GM03348 (cell line): ENCODE measurements at places on chromosomes 1 and 21.
A peak's percentile ranks its signal among the peaks of the same experiment; 100 is the strongest.

DNA sequence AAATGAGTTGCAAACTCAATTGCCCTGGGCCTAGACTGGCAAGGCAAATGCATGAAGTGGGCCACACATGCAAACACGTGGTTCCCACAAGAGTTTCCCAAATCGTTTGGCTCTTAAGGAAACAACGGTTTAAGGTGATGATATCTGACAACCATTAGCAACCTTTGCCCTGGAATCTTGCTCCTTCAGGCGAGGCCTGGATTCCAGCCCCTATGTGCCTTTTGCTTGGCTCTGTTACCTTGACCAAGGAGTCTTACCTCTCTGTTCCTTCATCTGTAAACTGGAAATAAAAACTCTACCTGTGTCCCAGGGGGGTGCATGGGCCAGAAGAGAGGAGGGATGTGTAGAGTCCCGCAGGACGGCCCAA, 72.1 kb upstream of the CASZ1 start:
- DNase-seq: no peak

DNA sequence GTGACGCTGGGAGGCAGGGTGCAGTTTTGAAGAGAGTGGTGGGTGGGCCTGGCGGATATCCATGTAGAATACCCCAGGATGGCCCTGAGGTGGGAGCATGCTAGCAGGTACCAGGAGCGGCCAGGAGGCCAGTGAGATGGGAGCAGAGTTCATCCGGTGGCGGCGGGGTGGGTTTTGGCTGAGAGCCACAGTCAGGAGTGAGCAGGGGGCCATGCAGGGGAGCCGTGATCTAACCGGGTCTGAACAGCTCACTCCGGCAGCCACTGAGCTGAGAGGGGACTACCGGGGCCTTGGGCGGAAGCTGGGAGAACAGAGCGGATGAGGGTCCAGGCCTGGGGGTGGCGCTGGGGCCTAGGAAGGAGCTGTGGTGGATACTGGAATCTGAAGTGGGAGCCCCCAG, 47.6 kb upstream of the LRP8 start:
- DNase-seq: no peak

GRCh38 chr1:29876902-29877301, 640.6 kb downstream of the PTPRU start:
- DNase-seq: no peak

DNA sequence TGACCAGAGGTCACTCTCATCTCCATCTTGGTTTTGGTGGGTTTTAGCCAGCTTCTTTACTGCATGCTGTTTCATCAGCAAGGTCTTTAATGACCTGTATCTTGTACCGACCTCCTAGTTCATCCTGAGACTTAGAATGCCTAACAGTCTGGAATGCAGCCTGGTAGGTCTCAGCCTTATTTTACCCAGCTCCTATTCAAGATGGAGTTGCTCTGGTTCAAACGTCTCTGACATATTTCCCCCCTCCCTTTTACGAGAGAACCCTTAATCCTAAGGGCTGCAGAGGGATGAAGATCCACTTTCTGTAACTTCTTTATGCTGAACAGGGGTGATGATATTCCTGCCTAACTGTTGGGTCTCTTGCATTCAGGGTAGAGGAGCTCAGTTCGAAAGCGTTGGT, 43.2 kb downstream of the TBCE start:
- DNase-seq: no peak

GRCh38 chr1:46288485-46289133, 14.8 kb downstream of the LRRC41 start:
- DNase-seq: peak; percentile 58

GRCh38 chr1:162385702-162386101, 4.2 kb downstream of the C1orf226 start:
- no peak for DNase-seq

DNA sequence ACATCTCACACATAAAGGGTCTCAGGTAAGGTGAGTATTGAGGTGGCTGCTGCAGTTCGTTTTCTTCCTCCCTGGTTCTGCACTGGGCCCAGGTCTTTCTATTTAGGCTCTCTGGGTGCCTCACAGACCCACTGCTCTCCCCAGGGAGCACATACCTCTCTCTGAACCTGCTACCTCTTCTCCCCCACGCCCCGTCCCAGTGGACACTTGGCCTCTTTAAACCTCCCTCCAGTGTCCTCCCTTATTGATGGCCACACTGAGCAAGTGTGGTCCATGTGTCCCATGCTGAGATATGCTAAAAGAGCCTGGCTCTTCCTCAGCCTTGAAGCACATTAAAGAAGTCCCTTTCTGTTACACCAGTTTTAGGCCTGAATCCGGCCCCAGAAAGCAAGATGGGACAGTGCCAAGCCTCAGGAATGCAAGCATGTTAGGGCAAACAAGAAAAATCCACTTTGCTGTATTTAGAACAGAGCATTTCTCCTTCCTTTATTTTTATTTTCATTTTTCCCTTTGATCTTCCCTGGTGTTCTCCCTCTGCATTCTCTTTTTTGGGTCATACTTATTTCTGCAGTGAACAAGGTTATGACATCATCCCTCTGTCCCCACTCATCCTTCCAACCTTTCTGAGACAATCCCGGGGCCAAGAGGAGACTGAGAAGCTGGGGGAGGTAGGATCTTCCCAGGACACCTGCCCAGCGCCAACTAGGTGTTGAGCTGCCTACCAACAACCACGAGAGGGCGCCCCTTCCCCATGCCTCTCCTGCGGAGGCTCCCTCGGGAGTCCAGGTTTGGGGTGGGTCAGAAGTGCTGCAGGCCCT, 5.0 kb upstream of the CHI3L2 start:
- peak; percentile 88 for DNase-seq

DNA sequence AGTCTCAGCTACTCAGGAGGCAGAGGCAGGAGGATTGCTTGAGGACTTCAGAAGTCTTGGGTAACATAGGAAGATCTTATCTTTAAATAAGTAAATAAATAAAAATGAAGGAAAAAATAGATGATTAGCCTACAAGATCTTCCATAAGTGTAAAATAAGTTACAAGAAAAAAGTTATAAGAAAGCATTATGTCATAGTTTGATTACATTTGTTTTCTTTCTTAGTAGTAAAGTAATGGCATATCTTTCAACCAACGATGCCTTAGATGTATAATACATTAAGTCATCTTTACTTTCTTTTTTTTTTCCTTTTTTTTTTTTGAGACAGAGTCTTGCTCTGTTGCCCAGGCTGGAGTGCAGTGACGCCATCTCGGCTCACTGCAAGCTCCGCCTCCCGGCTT, 46.5 kb downstream of the SNRPE start:
- no peak for DNase-seq

DNA sequence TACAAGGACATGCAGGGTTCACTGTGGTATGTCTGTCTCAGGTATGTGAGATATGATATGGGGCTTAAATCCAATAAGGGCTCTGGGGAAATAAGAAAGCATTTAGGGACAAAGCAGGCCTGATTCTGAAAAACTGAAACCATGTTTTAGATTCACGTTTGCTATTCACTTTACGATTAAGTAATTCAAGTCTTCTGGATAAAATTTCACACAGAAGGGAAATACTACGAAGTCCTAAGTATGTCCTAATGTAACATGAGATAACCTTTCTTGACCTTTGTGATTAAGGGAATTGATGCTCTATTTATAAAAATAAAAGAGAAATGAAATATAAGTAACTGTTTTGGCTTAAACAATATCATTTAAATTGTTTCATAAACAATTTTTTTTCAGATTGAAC, 55.4 kb downstream of the HNRNPR start:
- DNase-seq: no peak

DNA sequence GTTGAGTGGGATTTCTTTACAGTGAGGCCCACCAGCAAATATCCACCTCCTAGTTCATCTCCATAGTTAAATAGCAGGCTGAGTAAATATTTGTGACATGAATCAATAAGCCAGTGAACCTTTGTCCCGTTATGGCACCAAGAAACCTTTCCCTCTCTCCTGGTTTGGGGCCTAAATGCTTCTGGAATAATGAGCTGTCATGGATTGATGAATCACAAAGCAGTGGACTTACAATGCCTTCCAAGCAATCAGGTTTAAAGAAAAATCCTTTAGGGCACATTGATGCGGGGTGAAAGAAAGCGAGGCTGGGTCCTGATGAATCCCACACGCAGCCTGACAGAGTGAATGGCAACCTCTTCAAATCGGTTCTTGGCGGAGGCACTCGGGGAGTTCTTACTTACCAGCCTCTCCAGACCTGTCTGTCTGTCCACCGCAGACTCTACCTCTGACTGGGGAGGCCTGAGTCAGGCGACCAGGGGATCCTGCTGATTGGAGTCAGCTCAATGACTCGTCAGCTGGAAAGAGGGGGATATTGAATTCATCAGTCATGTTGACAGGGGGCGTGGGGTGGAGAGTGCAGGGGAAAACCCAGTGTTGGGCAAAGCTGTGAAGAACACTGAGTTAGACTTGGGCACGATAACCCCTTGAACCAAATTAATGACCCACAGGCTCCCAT, 247.3 kb downstream of the PLPP3 start:
- no peak for DNase-seq

GRCh38 chr21:37667380-37667779, 248.9 kb downstream of the KCNJ6 start:
- DNase-seq: no peak

GRCh38 chr1:110258734-110259133, 48.6 kb downstream of the KCNC4 start:
- no peak for DNase-seq

- DNase-seq: no peak
These were observed 125.2 kb upstream of the GALNT2 start for GRCh38 chr1:229941831-229942230.

GRCh38 chr1:107058245-107059032, 2.0 kb downstream of the PRMT6 start:
- DNase-seq: no peak

DNA sequence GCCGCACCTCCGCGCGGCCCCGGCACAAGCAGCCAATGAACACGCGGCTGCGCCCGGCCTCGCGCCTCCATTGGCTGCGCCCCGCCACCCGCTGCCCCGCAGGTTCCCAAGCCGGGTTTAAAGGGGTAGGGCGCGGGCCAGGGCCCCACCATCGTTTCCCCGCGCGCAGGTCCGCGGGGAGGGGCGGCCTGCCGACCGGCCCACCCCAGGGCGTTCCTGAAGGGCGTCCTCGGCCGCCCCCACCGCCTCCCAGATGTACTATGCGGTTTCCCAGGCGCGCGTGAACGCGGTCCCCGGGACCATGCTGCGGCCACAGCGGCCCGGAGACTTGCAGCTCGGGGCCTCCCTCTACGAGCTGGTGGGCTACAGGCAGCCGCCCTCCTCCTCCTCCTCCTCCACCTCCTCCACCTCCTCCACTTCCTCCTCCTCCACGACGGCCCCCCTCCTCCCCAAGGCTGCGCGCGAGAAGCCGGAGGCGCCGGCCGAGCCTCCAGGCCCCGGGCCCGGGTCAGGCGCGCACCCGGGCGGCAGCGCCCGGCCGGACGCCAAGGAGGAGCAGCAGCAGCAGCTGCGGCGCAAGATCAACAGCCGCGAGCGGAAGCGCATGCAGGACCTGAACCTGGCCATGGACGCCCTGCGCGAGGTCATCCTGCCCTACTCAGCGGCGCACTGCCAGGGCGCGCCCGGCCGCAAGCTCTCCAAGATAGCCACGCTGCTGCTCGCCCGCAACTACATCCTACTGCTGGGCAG, at the start of gene OLIG1:
TSS of gene OLIG1 (plus strand) at position 148 of the 750 bp plus-strand sequence. CDS start at position 254, 106 bp downstream.
- DNase-seq: peak; percentile 29

DNA sequence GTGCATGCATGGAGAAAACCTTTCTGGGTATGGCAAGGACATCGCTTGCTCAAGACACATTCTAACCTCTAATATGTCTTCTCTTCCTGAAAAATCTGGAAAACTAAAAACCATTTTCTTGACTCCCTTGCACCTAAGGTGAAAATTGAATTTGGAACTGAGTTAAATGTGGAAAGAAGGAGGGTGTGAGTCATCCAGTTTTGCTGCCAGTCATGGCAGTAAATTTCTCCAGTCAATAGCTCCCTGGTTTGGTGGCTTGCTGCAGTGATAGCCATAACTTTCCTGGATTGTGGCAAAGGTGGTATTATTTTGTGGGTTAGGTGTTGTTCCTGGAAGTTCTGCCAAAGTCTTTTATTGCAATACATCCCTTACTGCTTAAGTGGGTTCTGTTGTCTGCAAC, 2.5 kb downstream of the ZCCHC17 start:
- DNase-seq: peak; percentile 21
